ENCODE measurements at places on chromosomes 3 and 15. TPM values are rescaled to one million over a fixed set of nuclear protein-coding genes. Genes with fewer than 3 reads are reported as not detected.

POTEB3 gene
- total RNA-seq = not detected

NGRN gene
- total RNA-seq = 122 TPM

SMCO1 gene
- 89.9 TPM for total RNA-seq

STX19 gene
- not detected for total RNA-seq

HHLA2 gene
- total RNA-seq = not detected

Data from Right ventricle myocardium superior (tissue), 1 donor.